OCI-LY7 (cell line): ENCODE measurements at places on chromosomes 11 and 22. TPM values are rescaled to one million over a fixed set of nuclear protein-coding genes. Genes with fewer than 3 reads are reported as not detected.

DNA sequence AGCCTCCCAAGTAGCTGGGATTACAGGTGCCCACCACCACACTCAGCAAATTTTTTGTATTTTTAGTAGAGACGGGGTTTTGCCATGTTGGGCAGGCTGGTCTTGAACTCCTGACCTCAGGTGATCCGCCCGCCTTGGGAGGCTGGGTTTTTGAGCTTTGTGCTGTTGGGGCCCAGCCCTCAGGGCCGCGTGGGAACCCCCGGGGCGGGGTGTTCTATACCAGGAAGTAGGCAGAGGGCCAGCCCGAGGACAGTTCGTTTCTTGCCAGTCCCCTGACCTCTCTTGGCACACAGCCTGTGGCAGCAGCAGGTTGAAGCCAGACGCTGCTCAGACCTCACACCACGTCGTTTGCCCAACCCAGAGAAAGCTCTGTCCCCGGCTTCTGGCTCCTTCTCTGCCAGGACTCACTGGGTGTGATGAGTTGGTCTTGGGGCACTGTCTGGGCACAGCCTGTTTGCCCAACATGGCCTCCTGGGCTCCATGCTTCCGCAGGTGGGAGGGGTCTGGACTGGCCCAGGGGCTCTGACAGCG is 24.9 kb upstream of the CHKA start:
- DNase-seq = no peak

DNA sequence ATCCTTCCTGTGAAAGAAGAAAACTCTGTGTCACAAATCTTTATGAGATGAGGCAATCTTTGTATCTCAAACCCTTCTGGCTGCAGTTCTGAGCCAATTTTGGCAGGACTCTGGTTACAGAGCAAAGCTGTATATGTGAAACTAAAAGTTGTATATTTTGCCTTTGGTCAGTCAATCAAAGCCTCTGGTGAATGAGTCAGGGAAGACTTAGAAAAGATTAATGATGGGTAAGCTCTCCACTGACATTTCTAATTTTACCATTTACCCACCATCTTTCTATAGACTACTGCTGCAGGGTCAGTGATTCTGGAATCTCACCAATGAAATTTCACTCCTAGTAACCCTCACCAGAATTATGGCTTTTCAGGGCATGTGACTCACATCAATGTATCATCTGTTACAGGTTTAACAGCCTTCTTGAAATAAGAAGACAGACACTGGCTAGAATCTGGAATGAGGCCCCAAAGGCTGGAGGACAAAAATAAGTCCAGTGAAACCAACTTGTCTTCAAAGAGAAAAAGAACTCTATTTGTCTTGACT is 43.3 kb downstream of the USP35 start:
- no peak for DNase-seq

GRCh38 chr11:17384002-17384511 is 4.4 kb downstream of the KCNJ11 start:
- DNase-seq = peak; percentile 91

DNA sequence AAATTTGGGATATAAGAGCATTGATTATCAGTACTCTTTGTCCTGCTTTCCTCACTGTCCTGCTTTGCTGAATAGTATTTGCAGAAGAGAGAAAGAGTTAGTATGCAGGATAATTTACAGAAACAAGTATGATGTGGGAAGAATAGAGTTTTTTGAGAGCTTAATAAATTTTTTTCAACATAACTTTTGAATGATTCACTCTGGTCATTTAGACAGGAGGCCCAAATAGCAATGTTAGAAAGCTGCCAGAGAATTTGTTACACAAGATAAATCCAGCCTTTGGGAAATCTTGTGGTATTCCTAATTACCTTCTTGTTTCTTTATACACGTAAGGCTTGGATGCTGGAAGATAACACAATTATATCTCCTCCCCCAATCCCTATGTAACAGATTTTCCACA is 484.6 kb downstream of the CNTN5 start:
- no peak for DNase-seq

DNA sequence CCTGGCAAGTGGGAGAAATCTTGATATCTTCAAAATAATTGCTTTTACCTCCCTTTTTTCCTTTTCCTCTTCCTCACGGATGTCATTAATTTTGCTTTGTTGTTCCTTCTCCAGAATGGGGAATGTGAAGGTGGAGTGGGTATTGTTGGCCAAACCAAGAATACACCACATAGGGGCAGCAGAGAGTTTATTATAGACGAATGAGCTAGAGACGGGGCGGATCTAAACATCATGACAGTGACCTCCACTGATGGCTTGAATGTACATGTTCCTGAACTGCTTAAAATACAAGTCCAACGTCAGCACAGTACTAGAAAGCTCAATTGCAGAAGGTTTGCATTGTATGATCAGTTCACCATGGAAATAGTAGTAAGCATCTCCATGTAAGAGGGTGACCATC is 122.3 kb upstream of the SNX19 start:
- peak; percentile 18 for DNase-seq

GRCh38 chr11:27216270-27217149 is 146.5 kb downstream of the CCDC34 start:
- DNase-seq = no peak

- no peak for DNase-seq
Observed at GRCh38 chr11:61682906-61683675, 2.9 kb downstream of the DAGLA start.

GRCh38 chr11:10657308-10658271 is 36.0 kb downstream of the IRAG1 start:
- DNase-seq = no peak

DNA sequence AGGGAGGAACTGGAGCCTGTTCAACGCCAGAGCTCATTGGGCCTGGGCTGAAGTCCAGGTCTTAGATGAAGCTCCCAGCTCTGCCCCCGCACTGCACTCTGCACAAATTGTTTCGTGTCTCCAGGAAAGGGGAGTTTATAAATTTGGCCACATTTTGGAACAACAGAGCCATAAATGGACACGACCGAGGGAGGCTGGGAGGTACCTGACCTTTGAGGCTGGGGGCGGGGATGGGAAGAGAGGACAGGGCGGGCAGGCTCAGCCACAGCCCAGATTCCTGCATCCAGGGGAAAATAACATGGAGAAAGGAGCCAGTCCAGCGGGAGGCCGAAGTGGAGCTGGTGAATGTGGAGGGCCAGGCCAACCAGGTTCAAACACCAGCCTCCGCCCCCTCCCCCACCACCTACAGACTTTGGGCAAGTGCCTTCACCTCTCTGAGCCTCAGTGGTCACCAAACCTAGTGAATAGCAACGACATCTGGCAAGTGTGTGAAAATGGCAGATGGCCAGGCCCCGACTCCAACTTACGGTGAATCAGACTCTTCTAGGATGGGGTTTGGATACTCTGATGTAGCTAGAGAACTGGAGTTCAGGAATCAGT is 36.8 kb upstream of the SMTN start:
- no peak for DNase-seq

GRCh38 chr11:279966-280705 is 1.9 kb downstream of the NLRP6 start:
- DNase-seq = no peak

- no peak for DNase-seq
Observed at GRCh38 chr11:117465236-117465997, 137.8 kb downstream of the CEP164 start.

DNA sequence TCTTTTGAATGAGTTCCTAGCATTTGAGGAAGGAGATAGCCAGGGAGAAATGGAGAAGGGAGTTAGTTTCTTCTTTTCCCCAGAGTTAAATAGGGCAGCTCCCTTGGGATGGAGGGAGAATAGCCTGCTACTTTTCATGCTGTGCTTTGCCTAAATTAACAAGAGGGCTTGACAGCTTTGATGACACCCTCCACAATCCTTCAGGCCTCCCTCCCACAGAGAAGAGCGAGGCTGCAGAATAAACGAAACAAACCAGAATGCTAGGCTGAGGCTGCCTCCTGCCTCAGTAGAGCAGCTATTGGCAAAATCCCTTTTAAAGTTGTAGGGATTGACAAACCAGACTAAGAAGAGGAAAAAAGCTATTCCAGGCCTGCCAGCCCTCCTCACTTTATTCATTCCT is 94.6 kb downstream of the C11orf58 start:
- no peak for DNase-seq

DNA sequence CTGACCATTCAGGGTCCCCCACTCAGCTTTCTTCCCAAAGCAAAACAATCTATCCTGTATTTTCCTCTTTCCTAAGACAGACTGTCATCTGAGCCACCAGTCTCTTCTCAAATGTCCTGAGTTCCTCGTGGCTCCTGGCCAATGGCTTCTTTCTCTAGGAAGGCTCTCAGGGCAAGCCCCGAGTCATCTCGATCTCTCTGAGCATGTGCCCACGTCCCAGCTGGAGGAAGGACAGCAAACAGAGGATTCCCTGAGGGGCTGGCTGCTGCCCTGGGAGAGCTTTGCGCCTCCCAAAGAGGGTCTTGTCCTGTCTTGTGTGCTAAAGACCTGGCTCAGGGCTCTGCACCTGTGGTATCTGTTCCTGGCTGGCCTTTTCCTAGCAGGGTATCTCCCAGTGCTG is 8.3 kb downstream of the SLC37A2 start:
- no peak for DNase-seq

DNA sequence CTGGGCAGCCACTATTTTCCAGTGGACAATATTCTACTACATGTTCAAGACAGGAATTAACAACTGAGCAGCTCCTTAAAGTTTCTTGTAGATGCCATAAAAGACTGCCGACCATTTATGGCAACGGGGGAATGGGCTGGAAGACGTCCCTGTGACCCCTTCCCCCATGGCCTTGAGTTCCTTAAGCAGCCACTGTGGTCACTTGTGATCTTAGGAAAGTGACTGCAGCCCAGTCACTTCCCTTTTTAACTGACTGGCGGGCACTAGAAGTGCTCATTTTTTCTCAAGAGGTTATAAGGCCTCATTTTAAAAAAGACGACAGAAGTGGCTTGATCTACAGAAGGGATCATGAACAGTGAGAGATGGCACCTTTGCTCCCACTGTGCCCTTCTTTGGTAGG is 153.2 kb upstream of the NARS2 start:
- no peak for DNase-seq

DNA sequence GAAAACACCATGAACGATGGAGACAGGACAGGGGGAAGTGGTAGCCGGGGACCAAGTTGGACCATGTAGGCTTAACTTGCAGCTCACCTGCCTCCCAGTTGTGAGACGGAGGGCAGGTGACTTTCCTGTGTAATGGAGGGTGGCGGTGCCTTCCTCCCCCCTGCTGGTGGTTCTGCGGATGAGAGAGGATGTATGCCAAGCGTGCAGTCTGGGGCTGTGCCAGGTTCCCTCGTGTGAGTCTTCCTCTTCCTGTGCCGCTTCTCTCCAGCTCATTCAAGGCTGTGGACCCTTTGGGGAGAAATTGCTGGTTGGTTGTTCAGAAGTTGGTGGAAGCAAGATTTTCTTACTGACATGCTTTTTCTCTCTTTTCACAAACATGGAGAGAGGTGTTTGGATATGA is 35.1 kb downstream of the MPPED1 start:
- DNase-seq = no peak

GRCh38 chr22:46539169-46539568 is 1.7 kb upstream of the CELSR1 start:
- DNase-seq = no peak

DNA sequence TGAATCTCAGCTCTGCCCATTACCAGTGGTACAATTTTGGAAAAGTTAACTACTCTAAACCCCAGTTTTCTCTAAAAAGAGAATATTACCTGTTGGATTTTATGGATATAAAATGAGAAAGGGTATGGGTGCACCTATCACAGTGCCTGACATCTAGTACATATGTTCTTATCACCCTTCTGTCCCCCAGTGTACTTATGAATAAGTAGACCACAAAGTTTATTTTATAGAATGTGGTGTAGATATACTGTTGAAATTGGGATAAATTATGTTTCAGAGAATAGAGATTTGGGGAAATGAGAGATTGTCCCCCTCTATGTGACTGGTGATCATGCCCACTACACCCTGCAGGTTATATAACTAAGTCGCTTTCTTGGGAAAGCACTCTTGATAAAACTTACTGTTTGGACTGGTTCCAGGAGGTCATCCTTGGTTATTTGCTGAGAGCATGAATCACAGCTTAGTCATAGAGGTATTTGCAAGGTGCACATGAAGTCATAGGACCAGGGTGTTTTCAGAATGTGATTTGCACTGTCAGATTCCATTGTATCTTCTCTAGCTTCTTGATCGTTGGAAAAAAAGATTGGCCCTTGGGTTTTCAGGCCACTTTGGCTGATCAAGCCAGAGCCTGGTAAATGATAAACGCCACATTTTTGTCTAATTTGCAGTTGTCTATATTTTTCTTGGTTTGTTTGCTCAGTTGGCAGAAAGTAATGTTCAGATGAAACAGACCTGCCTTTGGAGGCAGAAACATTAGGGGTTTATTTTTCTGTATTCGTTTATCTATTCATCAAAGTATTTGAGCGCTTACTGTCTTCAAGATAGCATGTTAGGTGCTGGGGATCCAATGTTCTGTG is 21.3 kb downstream of the STX3 start:
- no peak for DNase-seq

DNA sequence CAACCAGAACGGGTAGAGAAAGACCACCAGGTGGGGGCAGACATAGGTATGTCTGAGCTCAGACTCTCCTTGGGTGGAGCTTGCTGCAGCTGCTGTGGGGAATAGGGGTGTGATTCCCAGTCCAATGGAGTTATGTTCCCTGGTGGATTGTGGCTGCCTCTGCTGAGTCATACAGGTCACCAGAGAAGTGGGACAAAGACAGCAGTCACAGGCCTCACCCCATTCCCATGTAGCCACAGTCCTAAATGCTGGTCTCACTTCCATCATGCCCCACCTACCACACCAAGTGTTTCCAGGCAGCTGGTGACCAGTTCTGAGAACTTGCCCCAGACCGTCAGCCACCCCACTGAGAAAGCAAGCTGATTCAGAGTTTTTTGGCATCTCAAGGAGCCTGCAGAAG is 17.5 kb downstream of the OR52E5 start:
- no peak for DNase-seq

DNA sequence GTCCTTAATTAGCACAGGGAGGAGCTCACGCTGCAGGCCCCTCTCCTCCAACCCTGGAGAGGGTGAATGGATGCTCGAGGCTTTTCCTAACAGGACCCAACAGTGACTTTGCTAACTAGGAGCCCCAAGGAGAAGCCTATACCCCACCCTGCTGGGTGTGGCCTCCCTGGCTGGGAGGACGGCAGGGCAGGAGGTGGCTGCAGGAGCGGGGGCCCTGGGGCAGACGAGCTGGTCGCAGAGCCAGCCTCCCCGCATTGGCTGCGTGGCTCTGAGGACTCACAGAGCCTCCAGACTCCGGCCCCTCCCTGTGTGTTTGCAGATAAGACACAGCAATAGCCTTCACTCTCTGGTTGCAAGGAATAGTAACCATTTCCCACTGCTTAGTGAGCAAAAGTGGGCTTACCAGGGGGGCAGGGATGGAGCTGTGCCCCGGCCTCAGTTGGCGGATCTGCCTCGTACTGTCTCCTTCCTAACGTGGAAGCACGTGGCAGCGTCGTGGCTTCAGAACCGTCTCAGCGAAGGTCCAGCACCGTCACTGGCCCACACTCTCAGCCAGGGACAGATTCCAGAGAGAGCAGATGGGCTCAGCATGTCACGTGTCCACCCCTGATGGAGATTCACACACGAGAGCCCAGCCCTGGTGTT is 1087.5 kb downstream of the BRD1 start:
- DNase-seq = no peak

SLC22A12 gene
- not detected in 2 replicates for total RNA-seq

ZC3H12C gene
- total RNA-seq = not detected in 2 replicates

STX3 gene
- total RNA-seq = 6.4 and 8.4 TPM in 2 replicates

TMEM121B gene
- 0.09 and 0.15 TPM in 2 replicates for total RNA-seq

KCNA4 gene
- total RNA-seq = not detected in 2 replicates
